ENCODE measurements at places on chromosomes 1 and 21. TPM values are rescaled to one million over a fixed set of nuclear protein-coding genes. Genes with fewer than 3 reads are reported as not detected.

Gene DTL
- polyA plus RNA-seq: 20.5 TPM

Gene OR2L13
- polyA plus RNA-seq: not detected

Gene FMO2
- 0.70 TPM for polyA plus RNA-seq

Gene OPRD1
- polyA plus RNA-seq: 0.43 TPM

Gene KHDRBS1
- polyA plus RNA-seq: 218 TPM

Gene CDC42BPA
- 40.2 TPM for polyA plus RNA-seq

Gene NFIA
- 14.7 TPM for polyA plus RNA-seq

Gene CDK11A
- 41.9 TPM for polyA plus RNA-seq

Gene GJA4
- 18.4 TPM for polyA plus RNA-seq

Gene ATP1A4
- polyA plus RNA-seq: 0.80 TPM

Gene DIO1
- polyA plus RNA-seq: 7.1 TPM

Gene LCE1E
- polyA plus RNA-seq: not detected

Gene RIPPLY3
- polyA plus RNA-seq: 2.0 TPM

Gene C1orf56
- polyA plus RNA-seq: 10.2 TPM

Gene WDR64
- 0.31 TPM for polyA plus RNA-seq

Gene PPFIA4
- polyA plus RNA-seq: 13.3 TPM

Gene SLC6A9
- 6.7 TPM for polyA plus RNA-seq

DNA sequence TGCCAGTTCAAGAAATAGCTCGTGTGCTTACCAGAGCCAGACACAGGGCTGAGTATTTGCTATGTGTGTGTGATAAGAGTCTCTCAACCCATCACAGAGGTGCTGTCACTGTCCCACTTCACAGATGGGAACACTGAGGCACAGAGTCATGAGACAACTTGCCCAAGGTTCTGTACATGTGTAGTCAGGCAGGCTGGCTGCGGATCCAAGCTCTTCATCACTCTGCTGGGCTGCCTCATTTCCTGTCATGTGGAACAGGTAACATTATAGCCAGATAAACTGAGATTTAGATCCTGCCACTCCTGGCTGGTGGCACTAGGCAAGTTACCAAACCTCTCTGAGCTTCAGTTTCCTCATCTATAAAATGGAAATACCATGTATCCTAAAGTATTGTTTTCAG is 77.8 kb downstream of the ITPKB start:
- DNase-seq: no peak

GRCh38 chr1:222310836-222311235 is 237.1 kb downstream of the HHIPL2 start:
- peak; percentile 10 for DNase-seq

DNA sequence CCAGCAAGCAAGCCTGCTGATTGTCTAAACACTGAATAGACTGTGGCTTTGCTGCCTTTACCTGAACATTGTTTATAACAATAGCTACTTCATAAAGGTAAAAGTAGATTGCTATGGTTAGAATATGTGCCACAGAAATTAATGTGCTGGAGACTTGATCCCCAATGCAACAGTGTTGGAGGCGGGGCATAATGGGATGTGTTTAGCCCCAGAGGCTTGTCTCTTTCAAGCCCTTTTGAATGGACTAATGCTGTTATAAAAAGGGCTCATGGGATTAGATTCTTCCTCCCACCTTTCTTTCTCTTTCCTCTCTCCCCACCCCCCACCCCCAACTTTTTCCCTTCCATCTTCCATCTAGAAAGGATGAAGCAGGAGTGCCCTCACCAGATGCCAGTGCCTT is 80.2 kb upstream of the PPP2R5A start:
- DNase-seq: no peak

- no peak for DNase-seq
Observed at GRCh38 chr1:91549041-91549735, 48.5 kb downstream of the CDC7 start.

DNA sequence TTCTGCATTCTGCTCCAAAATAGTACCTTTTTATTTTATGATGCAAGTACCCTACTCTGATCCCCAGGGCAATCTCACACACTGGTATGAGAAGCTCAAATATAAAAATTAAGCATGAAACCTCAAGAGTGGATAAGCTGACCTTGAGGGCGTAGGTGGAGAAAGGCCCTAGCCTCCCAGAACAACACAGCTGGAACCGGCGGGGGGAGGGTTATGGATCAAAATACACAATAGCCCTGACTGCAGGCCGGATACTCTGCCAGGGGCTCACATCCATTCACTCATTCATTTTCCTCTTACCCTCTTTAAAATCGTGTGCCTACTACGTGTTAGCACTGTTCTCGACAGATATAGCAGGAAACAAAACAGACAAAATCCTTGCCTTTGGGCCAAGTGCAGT is 32.8 kb upstream of the ECE1 start:
- DNase-seq: no peak

- no peak for DNase-seq
Observed at GRCh38 chr1:184002071-184002470, 35.5 kb downstream of the COLGALT2 start.

DNA sequence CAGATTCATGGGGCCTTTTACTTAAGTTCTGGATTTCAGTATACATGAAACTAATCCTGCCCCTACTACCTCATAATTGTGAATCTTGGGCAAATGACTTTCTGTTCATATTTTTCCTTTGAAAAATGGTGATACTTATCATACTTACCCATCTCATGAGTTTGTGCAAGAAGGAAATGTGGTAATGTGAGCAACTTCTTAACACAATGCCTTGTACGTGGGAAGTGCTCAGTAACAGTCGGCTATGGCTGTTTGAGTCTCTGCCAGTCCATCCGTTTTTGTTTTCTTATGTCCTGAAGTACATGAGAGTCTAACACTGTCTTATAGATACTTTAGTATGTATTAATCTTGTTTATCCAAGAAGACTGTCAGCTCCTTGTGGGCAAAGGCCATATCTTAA is 86.5 kb downstream of the PATJ start:
- no peak for DNase-seq

DNA sequence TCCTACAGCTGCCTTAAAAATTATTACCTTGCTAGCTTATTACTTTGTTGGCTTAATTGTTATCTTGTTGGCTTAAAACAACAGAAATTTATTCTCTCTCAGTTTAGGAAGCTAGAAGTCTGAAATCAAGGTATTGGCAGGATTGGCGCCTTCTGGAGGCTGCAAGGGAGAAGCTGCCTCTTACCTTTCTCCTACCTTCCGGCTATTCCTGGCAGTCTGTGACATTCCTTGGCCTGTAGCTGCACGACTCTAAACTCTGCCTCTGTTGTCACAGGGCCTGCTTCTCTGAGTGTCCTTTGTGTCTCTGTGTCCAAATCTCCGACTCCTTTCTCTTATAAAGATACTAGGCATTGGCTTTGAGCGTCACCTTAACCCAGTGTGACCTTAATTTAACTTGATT is 579.9 kb upstream of the B3GALT2 start:
- no peak for DNase-seq

DNA sequence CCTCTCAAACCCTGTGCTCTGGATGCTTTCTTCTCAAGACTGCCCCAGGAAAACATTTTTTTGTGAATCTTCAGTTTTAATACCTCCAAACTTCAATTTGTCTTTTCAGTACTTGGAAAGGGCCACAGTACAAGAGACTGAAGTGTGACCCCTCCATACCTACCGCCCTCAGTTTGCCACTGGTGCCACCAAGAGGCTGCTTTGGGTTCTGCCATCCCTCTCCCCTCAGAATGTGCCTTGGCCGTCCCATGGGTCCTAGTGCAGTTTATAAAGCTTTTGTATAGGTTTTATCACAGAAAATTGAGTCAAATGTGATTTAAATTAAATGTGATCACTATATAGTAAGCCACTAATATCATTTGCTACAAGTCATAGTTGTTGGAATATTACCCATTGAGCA is 60.8 kb upstream of the PGD start:
- DNase-seq: no peak

DNA sequence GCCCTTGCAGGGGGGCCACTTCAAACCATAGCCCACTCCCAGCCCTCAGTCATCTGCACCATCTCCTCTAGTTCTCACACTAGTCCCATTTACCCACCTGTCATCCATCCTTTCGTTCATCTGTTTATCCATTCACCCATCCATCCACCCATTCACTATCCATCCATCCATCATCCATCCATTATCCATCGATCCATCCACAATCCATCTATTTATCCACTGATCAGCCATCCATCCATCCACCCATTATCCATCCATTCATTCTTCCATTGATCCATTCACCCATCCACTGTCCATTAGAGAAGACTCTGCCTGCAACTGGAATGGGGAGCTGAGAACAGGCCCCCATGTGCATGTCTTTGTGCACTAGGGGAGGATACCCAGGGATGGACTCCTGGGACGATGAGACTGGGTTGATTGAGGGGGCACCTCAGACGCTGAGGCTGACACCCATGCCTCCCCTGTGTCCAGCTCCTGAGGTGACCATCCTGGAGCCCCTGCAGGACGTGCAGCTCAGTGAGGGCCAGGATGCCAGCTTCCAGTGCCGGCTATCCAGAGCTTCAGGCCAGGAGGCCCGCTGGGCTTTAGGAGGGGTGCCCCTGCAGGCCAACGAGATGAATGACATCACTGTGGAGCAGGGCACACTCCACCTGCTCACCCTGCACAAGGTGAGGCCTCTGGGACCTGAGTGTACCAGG is 97.9 kb downstream of the TRIM11 start:
- DNase-seq: no peak

- DNase-seq: no peak
Observed at GRCh38 chr1:209326076-209326475, 257.4 kb upstream of the CAMK1G start.

GRCh38 chr1:165895451-165895871 is 68.0 kb downstream of the UCK2 start:
- no peak for DNase-seq

DNA sequence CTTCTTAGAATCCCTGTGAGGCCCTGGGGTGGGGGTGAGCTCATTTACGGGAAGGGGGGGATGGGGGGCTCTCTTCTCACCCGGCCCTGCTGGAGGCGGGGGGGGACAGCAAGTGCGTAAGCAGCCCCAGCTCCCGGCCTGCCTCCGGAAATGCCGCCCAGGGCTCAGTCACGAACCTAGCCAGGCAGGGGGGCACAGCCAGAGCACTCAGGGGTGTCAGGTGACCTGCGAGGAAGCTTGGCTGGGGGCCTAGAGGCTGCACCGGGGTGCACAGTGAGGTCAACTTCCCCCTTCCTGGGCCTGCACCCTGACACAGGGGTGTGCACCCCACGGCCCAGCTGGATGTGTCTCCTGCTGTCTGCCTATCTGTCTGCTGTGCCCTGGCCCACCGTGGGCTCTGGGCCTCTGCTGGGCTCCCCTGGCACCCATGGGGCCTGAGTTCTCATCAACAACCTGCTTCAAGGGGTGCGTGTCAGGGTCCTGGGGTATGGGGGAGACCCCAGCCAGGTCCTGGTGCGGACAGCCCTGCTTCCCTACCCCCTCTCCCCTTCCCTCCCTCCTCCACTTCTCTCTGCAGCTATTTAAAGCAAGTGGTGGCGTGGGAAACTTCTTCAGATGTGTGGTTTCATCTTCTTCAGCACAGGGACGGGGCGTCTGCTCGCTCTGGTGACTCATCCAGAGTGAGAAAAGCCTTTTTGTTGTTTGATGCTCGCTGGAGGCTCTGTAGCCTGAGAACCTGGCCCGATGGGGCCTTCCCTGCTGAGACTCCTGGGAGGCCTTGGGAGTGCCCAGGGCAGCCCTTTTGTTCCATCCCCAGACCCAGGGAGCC is 92.5 kb upstream of the RUNX3 start:
- DNase-seq: no peak

- no peak for DNase-seq
Observed at GRCh38 chr1:199283794-199284193, 645.0 kb downstream of the PTPRC start.

DNA sequence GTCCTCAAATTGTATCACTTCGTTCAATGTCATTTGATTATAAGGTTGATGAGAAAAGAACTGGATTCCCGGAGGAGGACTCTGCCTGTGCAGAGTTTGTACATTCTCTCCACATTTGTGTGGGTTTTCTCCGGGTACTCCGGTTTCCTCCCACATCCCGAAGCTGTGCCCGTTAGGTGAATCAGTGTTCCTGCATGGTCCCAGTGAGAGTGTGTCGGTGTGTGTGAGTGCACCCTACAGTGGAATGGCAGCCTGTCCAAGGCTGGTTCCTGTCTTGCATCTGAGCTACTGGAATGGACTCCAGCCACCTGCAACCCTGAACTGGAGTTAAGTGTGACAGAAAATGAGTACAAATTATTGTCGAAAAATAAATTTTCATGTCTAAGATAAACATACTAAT is 92.2 kb upstream of the KCTD3 start:
- no peak for DNase-seq

- no peak for DNase-seq
Observed at GRCh38 chr1:16402742-16403141, 34.5 kb downstream of the SPATA21 start.

- DNase-seq: peak; percentile 27
Observed at GRCh38 chr1:77832901-77833300, 53.5 kb downstream of the MIGA1 start.

- DNase-seq: no peak
Observed at GRCh38 chr1:8525216-8525557, 207.3 kb downstream of the SLC45A1 start.

Measured in renal pelvis (tissue), 12 donors.